ENCODE measurements at places on chromosomes 13 and 19.

GRCh38 chr19:28039677-28040381, 1173.1 kb downstream of the UQCRFS1 start:
- DNase-seq, result no peak

- DNase-seq, result no peak
Observed at GRCh38 chr13:71213252-71213821, 653.7 kb downstream of the DACH1 start.

DNA sequence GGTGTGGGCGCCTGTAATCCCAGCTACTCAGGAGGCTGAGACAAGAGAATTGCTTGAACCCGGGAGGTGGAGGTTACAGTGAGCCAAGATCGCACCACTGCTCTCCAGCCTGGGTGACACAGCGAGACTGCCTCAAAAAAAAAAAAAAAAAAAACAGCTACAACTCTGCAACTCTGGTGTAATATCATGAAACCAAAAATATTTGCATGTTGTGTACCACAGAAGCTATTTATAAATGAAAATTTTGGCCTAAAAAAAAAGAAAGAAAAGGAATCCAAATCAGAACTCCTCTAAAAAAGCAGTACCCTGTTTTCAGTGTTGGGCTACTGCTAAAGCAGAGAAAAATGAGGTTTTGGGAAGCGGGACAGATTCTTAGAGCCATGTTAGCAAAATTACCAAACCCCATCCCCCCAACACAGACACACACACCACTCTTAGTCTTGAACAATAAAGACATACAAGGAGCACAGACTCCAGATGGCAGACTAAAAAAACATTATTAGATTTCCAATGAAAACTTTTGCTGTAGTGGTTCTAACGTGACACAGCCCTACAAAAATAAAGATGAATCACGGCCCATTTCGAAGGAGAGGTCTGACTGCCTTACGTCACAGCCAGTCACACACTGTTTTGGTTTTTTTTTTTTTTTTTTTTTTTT, 51.5 kb downstream of the INSR start:
- no peak for DNase-seq

DNA sequence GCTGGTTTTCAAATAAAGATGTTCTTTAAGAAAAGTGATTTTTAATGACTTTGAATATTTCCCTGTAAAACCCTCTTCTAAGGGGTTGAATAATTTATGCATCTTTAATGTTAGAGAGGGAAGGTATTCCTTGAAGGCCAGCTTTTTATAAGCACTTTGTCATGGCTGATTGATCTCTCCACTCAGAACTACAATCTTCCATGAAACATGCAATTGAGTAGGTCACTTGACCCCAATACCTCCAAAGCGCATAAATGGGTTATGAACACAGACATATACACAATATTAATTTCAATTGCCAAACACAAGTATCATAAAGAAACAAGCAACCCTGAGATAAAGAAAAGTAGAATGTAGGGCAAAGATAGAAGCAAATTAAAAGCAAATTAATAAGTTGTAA, 359.9 kb downstream of the MTUS2 start:
- DNase-seq, result no peak

DNA sequence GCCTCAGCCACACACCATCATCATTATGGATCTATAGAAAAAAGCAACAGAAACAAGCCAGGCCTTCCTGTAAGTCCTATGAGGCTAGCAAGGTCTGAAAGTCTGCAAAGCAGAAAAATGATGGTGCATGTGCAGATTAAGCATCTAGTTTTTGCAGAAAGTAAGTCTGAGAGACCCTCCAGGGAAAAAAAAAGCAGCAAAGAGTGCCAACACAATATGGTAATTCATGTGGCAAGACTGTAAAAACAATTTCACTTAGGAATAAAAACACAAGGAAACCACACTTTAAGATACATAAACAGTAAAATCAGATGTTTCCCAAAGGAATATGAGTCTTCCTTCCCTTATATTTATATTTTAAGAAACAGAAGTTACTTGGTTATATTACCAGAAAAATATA, 112.3 kb upstream of the FBXL3 start:
- DNase-seq, result no peak

DNA sequence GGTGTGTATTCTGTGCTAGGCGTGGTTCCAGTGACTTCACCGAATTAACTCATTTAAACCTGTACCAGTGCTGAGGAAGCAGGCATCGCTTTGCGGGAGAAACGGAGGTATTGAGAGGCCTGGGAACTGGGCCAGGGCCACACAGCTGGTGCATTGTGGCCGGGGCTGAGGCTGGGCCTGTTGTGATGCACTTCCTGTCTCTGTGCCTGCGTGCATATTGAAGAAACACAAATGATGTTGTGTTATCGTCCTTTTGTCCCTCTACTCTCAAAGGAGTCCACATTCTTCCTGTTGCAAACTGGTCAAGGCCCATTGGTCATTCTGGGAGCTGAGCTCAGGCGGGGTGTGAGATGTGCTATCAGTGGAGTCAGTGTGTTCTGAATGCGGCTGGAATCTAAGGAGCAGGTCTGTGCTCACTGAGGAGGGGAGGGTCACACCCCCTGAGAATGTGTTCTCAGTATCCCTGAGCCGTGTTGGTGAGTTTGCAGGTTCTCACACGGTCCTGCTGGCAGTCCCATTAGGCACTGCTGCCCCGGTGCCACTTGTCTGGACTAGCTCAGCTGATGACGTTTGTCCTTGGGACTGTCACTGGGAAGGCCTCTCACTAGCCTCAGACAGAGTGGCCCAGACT, 62.1 kb downstream of the ARHGEF7 start:
- no peak for DNase-seq

DNA sequence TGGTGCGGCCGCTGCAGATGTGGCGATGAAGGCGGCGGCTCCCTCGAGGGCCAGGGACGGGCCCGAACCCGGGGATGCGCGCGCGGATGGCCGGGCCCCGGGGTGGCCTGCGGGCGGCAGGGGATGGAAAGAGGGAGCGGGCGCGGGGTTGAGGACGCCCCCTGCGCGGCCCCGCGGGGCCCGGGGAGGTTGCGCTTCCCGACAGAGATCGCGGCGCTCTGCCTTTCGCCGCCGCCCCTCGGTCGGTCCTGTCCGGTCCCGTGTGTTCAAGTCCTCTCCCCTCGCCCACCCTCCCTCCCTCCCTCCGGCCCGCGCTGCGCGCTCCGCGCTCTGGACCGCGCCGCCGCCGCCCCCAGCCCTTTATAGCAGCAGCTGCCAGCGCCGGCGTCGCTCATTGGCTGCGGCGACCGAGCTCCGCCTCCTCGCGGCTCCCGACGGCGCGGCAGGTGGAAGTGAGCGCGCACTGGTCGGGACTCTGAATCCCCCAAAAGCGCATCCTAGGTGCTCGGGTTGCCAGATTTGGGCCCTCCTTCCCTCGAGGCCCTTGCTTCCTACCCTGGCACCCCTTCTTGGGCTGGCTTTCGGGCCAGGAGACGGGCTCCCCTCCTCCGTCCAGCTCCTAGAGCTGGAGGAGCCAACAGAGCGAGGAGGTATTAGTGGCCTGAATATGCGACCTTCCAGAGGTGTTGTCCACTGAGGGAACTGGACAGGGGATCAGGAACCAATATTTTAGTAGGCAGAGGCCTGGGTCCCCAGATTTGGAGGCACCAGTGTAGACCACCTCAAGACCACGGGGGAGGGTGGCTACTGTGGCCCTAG, at the start of gene ELAVL3:
ELAVL3 (minus strand) TSS at position 332 of the 819 bp plus-strand sequence. CDS start 438 bp downstream, outside the sequence.
- DNase-seq, result no peak

GRCh38 chr19:49182848-49183375, 25.3 kb downstream of the TRPM4 start:
- DNase-seq, result no peak

DNA sequence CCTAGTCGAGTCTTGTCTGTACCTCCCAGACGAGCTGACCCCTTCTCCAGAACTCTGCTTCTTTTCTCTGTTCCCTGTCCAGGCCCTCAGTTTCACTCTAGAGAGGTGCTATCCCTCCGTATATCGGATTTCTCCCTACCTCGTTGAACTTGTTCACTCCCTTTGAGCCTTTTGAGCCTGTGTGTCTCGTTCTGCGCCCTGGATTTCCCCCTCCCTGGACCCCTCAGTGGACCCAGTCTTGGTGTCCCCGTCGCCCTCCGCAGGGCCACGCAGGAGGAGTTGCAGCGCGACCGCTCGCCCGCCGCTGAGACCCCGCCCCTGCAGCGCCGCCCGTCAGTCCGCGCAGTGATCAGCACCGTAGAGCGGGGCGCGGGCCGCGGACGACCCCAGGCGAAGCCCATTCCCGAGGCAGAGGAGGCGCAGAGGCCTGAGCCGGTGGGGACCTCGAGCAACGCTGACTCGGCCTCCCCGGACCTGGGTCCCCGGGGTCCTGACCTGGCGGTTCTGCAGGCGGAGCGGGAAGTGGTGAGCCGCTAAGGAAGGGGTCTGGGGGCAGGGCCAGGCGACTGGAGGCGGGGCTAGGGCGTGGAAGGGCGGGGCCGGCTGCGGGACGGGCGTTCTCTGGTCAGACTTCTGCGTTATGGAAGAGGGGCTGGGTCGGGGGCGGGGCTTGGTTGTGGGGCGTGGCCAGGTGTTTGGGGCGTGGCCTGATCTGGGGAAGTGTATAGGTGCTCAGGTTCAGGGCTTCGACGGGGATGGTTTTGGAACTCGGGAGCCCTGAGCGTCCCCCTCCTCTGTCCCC, 5.5 kb downstream of the EPS8L1 start:
- DNase-seq, result peak; percentile 75

DNA sequence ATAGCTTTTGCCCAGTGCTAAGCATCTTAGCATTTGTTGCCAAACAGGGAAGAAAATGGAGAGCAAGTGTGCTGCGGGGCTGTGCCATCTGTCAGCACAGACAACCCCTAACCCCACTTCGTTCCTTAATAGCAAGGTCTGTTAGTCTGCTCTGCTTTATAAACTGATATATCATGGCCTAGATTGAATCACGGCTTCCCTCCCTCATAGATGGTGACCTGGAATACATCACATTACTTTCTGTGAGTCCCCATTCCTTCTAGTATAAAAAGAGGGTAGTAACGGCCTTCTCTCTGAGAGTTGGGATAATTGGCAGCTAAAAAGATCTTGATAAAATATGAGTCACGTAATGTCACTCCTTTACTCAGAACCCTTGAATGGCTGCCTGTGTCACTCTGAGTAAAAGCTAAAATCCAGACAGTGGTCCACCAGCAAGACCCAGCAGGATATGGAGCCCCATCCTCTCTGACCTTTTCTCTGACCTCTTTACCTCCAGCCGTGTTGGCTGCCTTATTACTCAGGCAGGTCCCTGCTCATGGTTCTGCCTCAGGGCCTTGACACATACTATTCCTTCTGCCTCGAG, 151.7 kb downstream of the DLEU7 start:
- DNase-seq, result no peak

GRCh38 chr13:80558074-80558473, 217.1 kb upstream of the SPRY2 start:
- no peak for DNase-seq

DNA sequence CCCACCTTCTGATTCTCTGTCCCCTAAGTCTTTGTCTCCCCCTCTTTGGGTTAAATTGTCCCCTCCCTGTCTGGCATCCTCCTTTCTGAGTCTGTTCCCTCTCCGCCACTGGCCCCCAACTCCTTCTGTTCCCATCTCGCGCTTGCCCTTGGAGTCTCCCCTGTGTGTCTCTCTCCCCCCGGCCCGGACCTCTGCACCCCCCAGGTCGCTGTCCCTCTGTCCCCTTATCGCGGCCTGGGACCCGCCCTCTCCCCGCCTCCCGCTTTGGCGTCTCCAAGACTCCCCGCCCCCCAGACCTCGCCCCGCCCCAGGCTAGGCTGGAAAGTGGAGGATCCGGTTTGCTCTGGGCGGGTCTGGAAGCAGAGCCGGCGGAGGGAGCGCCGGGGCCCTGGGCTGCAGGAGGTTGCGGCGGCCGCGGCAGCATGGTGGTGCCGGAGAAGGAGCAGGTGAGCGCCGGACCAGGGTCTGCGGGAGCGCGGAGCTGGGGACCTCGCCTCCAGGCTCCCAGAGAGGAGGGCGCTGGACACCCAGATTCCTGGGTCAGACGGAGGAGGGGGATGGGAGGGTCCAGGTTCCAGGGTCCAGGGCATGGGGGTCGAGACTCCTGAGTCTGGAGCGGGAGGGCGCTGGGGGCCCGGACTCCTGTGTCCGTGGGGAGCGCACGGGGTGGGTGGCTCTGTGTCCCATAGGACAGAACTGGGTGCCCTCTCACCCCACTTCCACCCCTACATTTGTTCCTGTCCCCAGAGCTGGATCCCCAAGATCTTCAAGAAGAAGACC, at the start of gene TRPM4:
TRPM4 (plus strand) TSS at position 348 of the 780 bp plus-strand sequence; CDS start at position 423, 75 bp downstream.
- DNase-seq, result no peak

DNA sequence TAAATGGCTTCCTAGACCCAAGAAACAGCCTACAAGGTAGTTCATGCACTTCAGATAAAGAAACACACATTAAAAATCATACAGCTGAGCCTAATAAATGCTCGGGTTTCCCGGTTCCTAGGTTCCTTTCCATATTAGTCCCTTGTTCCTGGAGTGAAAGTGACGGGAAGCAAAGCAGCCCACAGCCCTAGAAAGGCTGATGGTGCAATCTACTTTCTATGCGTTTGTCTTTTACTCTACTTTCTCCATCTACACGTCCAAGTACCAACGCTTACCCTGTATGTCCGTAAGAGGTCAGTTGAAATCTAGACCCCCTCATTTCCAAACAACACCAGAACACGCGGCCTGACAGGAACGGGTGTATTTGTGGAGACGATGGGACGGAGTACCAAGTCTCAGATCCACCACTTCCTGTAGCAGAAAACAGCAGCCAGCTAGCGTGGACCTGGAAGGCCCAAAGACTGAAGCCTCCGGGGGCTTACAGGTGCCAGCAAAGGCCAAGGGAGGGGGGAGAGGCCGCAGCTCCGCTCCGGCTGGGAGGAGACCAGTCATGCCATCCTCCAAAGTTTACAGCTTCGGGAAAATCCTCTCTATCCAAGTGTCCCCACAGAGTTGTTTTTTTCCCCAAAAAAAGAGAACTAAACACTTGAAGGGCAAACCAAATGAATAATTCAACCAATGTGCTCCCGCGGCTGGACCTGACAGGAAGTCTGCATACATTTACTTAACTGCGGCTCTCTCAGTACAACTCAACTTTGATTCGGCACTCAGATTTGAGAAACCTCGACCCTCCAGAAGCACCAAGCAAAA, 34.1 kb downstream of the STK24 start:
- DNase-seq, result no peak

- no peak for DNase-seq
Observed at GRCh38 chr13:35479038-35479492, 2.6 kb upstream of the MAB21L1 start.

DNA sequence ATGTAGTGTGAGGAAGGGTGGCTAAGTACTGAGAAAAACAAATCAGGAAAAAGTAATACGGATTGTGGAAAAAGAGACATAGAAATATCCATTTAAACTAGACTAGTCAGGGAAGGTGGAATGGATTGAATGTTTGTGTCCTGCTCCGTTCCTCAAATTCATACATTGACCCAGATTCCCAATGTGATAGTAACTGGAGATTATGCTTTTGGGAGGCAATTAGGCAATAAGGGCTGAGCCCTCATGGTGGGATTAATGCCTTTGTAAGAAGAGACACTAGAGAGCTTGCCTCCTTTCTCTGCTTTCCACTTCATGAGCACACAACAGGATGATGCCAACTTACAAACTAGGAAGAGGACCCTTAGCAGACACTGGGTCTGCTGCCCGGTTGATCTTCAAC, 765.2 kb upstream of the GPC6 start:
- no peak for DNase-seq

- DNase-seq, result no peak
Observed at GRCh38 chr13:27295096-27295495, 24.5 kb downstream of the RASL11A start.
